CD4-positive, alpha-beta T cell treated with Interleukin-1 beta for 1 hour (primary cell): ENCODE measurements at places on chromosomes 6 and 20.

DNA sequence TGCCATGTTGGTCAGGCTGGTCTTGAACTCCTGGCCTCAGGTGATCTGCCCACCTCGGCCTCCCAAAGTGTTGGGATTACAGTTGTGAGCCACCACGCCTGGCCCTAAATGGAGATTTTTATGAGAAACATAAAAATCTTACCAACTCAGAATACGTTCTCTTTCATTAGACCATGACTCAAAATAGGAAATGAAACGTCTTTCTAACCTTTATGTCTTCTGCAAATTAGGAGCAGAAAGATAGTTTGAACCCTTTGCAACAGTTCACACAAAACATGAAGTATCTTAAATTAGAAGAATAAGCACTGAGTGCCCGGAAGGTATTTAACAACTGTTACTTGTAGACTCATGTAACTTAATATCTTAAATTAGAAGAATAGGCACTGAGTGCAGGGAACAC, 48.3 kb downstream of the AHI1 start:
- DNase-seq, result no peak

DNA sequence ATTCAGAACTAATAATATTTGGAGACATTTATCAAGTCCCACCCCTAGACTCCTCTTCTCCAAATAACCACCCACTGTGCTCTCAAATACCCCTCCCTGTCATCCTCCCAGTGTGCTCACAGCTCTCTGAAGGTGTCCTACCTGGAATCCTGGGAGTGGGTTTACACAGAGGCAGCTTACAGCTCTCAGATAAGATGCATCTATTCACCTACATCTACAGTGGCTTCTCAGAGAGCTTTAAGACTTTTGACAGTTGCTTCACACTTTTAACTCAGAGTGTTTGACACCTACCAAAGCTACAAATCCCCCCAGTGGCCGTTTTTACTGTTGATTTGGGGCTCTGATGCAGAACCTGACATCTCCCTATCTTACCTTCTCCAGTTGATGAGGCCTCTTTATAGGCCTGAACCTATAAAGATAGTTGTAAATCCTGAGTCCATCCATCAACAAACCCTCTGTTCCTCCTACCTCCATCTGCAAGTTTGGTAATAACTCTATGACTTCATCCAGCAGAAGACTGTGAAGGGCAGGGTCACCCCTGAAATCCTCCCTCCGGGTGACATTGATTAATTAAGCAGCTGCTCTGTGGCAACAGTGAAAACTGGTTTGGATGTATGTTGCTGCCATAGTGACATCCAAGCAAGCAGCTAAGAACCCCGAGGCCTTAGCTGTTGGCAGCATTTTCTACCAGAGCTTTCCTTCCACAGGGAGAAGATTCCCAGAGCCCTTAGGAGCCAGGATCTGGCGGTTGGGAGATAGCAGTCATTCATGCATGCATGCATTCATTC, 226.1 kb upstream of the RREB1 start:
- DNase-seq, result peak; percentile 13

DNA sequence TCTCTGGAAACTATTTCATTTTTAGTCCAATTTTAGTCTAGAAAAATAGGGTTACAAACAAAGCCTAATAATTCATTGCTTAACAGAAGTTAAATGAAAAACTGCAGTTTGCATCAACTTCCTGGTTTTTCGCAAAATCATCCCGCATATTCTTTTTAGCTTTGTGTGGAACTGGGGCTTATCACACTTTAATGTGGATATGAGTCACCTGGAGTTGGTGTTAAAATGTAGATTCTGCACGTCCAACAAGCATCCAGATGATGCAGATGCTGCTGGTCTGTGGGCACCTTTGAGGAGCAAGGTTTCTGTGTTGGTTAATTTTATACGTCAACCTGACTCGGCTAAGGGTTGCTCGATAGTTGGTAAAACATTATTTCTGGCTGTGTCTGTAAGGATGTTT, 126.1 kb downstream of the PLCB4 start:
- no peak for DNase-seq

GRCh38 chr20:33893314-33893713, 82.2 kb downstream of the CHMP4B start:
- DNase-seq, result no peak

DNA sequence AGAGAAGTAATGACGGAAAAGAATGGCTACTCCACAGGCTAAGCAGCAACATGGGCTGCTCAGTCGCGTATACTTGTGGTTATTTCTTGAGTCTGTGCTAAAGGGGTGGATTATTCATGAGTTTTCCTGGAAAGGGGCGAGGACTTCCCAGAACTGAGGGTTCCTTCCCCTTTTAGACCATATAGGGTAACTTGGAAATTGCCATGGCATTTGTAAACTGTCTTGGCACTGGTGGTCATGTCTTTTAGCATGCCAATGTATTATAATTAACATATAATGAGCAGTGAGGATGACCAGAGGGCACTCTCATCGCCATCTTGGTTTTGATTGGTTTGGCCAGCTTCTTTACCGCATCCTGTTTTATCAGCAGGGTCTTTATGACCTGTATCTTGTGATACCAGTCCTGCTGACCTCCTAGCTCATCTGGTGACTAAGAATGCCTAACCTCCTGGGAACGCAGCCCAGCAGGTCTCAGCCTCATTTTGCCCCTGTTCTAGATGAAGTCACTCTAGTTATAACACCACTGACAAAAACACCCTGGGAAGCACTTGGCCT, 11.4 kb downstream of the LBP start:
- no peak for DNase-seq

DNA sequence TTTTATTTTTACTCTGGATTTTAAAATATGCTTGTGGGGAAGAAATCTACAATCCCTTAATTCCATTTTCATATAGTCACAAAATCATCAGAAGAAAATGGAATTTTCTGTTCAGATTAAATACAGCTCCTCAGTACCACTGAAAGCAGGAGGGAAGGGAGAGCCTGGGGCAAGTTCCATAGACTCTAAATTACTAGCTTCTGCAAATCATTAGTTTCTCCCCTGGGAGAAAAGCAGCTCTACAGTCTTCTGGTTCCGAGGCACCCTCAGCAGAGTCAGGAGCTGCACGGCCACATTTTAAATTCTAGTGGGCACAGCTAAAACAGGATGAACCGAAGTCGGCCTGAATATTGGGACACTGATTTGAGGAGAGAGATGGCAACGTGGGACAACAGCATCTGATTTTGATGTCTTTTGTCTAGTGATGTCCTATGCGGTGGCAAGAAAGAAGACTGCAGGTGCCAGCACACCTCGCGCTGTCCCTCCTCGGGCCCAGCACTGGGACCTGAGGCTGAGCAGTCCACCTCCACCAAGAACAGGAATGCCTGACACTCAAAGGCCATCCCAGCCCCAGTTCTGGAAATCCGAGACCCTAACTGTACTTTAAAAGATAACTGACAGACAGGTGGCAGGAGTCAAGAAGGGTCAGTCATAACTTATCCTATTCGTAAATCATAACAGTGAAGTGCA, 90.7 kb downstream of the FOXC1 start:
- no peak for DNase-seq

DNA sequence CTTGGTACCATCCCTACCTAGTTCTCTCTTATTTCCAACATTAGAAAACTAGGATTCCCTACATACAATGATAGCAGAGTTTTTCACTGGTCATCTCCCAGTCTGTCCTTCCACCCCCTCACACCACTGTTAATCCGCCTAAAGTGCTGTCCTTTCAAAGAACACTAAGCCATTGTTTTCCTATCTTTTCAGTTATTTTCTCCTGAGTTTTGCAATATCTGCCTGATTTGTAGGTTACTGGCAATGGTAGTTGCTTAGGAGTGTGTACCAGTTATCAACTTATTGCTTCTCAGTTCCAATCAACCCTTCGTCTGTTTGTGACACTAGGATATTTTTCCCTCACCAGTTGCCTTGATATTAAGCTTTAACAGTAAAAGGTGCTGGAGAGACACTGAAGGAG, 135.0 kb downstream of the EPM2A start:
- DNase-seq, result no peak

DNA sequence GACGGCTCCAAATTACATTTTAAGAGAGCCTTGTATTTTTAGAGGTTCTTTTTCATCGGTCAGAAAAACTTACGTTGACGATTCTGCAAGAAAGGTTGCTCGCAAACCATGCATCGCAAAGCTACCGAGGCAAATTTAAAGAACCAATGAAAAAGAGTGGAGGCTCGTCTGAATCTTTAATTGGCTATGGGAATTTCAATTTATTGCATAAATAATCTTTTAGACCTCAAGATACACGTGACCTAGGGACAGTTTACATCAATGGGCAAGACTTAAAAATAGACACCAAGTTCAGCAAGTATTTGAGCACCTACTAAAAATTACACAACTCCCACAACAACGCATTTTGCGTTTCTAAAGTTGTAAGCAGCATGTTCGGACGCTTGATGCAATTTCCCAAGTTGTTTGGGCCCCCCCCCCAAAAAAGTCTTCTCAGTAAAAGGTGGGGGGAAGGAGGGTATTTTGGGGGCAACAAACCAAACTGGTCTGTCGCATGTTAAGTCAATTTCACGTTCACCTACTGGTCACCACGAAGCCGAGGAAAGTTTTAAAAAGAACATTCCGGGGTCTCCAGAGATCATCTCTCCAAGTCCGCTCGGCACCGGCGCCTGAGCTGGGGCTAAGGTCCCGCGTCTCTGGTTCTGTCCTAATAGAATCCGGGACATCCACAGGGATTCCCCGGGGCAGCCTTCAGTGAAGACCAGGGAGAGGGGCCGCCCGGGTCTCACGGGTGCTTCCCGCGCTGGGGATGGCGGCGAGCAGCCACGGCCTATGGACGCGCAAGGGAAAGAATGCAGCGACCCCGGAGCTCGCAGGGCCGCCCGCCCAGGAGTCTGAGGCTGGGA, 851 bp downstream of the SNX5 start:
- no peak for DNase-seq

DNA sequence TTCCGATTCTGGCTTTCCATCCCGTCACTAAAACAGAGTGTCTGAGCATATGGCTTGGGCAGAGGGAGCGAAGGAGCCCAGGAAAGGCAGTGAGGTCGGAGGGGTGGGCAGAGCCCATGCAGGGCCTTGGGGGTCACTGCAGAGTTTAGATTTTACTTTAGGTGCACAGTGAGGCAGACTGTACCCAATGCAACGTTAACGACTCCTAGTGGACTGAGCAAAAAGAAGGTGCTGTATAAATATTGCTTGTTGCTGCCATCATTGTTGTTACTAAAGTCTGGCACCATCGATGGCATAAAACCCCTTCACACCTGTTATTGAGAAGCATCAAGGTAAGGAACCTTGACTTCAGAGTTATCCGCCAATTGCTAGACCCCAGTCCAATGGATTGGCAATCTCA, 119.0 kb downstream of the EYA2 start:
- DNase-seq, result no peak

- DNase-seq, result no peak
These were observed 538 bp downstream of the FERMT1 start for GRCh38 chr20:6122111-6122872.

DNA sequence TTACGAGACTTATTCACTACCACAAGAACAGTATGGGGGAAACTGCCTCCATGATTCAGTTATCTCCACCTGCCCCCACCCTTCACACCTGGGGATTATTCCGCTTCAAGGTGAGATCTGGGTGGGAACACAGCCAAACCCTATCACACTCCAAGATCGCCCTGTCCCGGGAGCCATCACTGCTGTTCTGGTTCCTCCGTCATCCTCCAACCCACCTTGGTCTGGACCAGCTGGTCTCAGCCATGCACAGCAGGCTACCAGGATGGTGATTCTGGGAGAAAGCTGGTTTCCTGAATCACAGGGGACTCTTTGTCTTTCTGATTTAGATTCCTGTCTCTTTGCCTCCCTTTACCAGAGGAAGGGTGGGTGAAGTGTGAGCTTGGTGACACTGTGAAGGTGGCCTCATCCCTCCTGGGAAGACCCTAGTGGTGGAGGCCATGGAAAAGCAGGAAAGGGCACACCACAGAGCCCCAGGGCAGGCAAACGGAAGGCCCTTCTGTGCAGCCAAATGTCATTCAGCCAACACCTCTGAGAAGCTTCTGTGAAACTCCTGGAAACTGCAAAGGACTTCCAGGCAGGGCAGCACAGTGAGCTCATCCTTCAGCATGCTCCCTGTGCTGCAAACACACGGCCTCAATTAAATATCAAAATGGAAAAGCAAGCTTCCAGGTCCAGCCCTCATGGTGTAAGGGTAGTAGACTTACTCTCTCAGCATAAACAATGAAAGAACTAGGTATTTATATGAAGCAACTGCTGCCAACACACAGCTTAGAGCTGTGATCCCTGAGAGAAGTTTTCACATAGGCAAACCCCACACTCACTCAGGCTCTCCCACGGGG, 169.8 kb downstream of the ANKRD60 start:
- no peak for DNase-seq

DNA sequence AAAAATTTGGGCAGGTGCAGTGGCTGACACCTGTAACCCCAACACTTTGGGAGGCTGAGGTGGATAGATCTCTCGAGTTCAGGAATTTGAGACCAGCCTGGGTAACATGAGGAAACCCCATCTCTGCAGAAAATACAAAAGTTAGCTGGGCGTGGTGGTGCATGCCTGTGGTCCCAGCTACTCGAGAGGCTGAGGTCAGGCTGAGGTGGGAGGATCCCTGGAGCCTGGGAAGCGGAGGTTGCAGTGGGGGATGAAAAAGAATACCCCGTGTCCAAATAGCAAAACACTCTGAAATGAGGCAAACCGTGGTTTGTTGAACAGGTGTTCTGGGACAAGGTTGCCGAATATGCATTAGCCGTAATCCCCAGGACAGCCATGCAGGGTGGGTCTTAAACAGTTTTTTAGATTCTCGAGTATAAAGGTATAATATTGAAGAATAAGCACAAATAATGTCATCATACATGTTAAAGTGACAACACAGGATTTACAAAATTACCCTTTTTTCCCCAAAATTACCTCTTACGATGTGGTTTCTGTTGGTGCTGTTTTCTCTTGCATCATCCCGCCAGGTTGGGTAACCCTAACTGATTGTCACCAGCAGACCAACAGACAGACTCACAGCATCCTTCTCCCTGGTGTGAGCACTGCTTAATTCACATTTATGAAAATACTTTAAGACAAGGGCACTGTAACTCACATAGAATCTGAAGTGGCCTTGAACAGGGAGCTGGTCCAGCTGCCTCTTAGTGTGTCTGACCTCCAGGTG, 9.1 kb downstream of the DNAJC5 start:
- DNase-seq, result no peak

DNA sequence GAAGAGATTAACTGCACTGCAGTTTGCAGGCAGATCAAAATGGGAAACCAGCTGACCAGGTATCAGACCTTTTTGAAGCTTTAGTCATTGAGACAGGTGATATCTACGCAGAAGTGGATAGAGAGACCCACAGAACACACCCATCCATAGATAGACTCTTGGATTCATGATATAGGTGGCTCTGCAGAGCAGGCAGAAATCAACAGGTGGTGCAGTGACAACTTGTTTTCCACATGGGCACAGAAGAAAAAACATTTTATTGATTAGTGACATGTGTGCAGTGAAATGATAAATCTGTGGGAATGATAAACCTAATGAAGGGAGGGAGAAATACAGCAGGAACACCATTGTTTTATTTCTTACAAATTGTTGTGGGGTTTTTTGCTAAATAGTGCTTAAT, 45.2 kb downstream of the NUDT3 start:
- no peak for DNase-seq

DNA sequence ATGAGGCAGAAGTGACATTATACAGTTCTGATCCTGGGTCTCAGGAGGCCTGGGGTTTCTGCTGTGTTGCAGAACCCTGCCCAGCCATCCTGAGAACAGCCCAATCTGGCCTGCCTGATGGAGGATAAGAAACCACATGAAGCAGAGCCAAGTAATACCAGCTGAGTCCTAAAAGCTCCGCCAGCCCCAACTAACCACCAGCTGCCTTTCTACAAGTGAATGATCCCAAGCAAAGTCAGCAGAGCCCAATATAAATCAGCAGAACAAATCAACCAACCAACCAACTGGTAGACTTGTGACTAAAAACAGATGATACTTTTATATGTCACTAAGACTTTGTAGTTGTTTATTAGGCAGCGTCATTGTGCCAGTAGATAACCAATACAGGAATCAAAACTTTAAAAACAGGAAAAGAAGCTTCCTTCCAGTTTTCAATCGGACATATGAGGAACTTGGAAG, 52.1 kb downstream of the SNX5 start:
- no peak for DNase-seq
